ENCODE measurements at places on chromosomes 4 and X.

GRCh38 chr4:138320030-138320429 lies 77.9 kb upstream of the SLC7A11 start:
- no peak for DNase-seq

GRCh38 chrX:10441464-10441863 lies 178.9 kb downstream of the MID1 start:
- no peak for DNase-seq

GRCh38 chr4:122508083-122508482 lies 51.6 kb upstream of the IL2 start:
- no peak for DNase-seq

DNA sequence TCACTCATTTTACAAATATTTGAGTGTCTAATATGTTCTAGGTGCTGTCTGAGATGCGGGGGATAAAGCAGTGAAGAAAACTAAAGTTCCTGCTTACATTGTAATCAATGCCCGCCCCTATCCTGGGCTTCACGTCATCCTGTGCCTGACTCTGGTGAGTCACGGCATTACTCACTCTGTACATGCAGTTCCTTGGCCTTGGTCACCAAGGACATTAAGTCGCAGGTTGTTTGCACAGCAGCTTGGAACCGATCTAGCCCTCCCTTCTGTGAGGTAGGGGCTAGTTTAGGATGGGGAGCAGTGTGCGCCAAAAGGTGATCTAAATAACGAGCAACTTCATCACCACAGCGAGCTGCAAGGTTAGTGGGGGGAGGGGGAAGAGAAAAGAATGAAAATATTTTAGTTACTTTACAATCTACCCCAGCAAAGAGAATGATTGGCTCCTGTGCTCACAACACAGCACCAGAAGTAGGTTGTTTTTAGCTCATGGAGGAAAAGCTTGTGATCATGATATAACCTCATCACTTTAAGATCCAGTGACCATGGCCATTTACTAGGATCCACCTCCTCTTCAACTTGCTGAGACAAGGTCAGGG lies 48.0 kb upstream of the HDAC8 start:
- DNase-seq: no peak

DNA sequence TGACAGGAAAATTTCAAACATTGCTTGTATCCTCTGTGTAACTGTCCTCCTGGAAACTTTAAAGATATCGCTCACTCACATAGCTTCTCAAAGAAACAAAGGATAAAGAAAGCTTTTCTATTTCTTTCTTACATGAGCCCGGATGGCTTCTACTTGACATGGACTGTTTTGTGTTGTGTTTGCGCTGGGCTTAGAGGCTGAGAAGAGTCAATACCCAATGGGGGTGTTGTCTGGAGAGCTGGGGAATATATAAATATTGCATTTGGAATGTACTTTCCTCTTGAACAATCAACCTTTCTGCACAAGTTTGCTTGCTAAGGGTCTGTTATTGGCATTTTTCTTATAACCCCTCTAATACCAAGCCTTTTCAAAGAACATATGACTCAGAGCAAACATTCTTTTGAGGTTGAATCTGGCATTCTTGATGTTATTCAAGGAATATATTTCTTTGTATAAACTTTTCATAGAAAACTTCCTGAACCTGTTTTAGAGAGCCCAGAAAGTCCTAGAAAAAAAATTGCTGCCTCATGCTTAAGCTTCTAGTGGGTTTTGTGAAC lies 331.9 kb downstream of the PACRGL start:
- DNase-seq: no peak

- no peak for DNase-seq
These were observed 161.2 kb upstream of the SPRY1 start for GRCh38 chr4:123235431-123235830.

DNA sequence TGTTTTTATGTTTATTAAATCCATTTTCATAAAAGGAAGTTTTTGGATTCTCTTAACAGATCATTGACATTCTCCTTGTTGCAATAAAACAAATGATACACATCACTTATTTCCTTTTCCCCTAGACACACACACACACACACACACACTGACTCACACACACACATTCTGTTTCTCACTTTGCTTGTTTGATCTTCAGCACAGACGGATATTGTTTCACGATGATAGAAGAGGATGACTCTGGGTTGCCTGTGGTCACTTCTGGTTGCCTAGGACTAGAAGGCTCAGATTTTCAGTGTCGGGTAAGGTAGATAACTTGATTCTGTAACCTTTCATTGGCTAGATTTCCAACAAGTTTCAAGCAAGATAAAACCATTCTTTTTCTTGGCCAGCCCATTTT lies 356.8 kb downstream of the BMPR1B start:
- no peak for DNase-seq

GRCh38 chrX:97842468-97843199 lies 958.9 kb downstream of the RPA4 start:
- no peak for DNase-seq

DNA sequence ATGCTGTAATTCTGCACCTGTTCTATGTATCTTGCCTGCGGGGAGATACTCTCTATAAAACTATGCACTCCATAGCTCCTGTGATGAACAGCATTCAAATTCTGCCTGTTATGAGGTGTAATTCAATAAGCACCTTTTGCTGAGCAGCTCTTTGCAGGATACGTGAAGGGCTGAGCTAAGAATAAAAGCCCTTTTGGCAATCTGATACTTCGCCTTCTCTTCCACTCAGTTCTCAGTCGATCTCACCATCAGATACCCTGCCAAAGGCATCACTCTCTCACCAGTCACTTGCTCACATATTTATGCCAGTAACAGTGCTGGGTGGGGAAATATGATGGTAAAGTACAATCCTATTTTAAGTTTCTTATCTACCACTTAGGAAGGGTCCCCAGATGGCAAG lies 67.2 kb downstream of the RPS3A start:
- DNase-seq: no peak

GRCh38 chr4:53050361-53050774 lies 188.3 kb downstream of the RASL11B start:
- no peak for DNase-seq

- DNase-seq: no peak
These were observed 48.1 kb upstream of the TBL1X start for GRCh38 chrX:9416562-9417348.

DNA sequence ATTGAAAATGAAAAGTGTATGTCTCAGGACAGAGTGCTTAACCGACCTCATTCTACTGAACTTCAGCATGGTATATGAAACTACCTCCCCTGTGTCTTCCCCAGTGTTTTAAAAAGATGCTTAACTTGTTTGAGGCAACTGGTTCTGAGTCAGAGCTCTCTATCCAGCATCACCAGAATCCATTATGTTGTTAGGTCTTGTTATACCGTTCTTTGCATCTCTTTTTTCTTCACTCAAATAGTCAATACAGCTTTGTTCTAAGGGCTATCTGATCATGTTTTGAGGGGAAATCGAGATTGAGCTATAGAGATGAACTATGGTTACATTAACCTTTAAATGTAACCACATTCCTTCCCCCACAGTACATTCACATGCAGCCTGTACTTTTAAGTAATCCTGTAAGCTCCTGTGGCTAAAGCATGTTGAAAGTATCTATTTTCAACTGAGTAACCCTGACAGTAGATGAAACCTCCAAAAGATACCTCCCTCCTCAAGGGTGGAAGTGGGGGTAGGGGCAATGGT lies 514.4 kb downstream of the RPA4 start:
- DNase-seq: no peak

GRCh38 chr4:107115185-107115847 lies 79.2 kb upstream of the DKK2 start:
- DNase-seq: no peak

GRCh38 chr4:127000110-127000509 lies 632.6 kb upstream of the INTU start:
- no peak for DNase-seq

- DNase-seq: no peak
These were observed 313.0 kb upstream of the SLC7A11 start for GRCh38 chr4:138555108-138555507.

DNA sequence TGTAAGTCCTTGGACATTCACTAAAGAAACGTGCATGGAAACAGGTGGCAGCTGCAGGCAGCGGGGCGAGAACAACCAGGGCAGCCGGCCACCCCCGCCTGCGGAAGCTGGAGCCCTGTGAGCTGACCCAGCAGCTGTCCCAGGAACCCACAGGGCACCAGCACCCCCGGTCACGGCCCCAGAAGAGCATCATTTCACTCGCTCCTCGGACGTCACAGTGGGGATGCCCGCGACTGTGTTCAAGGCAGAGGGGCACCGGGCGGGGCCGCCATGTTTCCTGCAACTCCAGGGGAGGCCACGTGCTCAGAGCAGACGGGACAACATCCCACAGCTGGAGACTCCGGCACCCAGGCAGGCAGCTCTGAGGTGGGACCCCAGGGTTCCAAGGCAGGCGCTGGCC lies 45.0 kb upstream of the CPLX1 start:
- DNase-seq: no peak

DNA sequence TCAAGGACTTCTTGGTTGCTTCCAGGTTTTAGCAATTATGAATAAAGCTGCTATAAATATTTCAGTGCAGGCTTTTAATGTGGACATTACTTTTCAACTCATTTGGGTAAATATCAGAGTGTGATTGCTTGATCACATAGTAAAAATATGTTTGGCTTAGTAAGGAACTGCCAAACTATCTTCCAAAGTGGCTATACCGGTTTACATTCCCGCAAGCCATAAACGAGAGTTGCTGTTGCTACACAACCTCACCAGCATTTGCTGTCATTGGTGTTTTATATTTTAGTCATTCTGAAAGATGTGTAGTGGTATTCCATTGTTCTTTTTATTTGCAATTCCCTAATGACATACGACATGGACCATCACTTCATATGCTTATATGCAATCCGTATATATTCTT lies 30.9 kb upstream of the SPOCK3 start:
- DNase-seq: no peak

GRCh38 chr4:29046781-29047180 lies 1673.4 kb upstream of the PCDH7 start:
- DNase-seq: no peak

GRCh38 chr4:14247767-14248166 lies 620.2 kb upstream of the BOD1L1 start:
- DNase-seq: no peak

- peak; percentile 48 for DNase-seq
These were observed 31.6 kb upstream of the IRAK1 start for GRCh38 chrX:154051201-154051810.

- no peak for DNase-seq
These were observed 13.3 kb downstream of the NCAPG start for GRCh38 chr4:17823871-17824669.

GRCh38 chr4:3808597-3808996 lies 42.4 kb downstream of the ADRA2C start:
- no peak for DNase-seq

- no peak for DNase-seq
These were observed 181.4 kb downstream of the RPA4 start for GRCh38 chrX:97065066-97065465.

GRCh38 chrX:23819385-23820234 lies 36.6 kb downstream of the SAT1 start:
- DNase-seq: no peak

- DNase-seq: no peak
These were observed 91.1 kb downstream of the PPP3CA start for GRCh38 chr4:101256222-101256621.

DNA sequence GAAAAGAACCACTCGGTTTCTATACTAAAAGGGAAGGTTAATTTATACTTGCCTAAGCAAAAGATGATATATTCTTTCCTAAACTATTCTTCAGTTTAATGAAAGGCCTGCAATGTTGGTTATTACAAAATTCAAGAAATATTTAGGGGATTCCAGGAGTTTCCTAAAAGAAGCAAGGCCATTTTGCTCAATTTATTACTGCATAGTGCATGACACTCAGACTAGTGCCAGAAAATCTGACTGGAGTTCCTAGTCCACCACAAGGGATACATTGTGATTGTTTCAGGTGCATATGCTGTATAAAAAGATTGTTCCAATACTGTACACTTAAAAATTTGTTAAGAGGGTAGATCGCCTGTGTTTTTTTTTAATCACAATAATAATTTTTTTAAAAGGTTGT lies 78.7 kb downstream of the CAPN6 start:
- DNase-seq: no peak

- DNase-seq: no peak
These were observed 81.2 kb upstream of the TBL1X start for GRCh38 chrX:9383655-9384054.

- DNase-seq: no peak
These were observed 5.3 kb downstream of the YIPF7 start for GRCh38 chr4:44646151-44646550.

DNA sequence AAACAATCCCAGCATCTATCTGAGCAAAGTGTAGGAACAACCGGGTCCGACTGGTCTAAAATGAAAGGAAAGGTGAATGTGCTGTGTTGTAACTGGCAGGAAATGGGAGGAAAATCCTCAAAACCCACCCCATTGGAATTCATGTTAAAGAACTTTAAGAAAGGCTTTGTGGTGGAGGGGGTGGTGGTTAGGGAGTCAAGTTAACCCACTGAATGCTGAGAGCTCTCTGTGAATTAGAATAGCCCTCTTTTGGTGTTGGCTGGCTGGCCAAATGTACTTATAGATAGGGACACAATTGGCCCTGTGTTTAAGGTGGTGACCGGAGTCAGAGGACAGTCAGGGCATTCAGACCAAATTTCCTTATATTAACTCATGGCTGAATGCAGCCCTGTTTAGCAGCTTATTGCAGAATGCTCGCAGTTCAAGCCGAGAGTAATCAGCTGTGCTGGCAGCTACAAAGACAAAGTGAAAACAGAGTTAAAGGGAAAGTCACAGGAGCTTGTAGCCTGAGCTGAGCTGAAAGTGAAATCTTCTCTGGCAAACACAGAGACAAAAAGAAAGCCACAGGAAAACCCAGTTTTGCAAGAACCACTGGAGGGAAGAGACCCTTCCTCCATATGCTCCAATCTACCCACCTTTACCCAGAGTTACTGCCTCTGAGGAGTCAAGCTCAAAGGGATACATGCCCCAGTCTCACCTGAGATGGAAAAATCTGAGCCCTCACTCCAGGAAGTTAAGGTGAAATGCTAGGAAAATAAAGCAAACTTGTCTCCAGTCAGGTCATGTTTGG lies 38.5 kb upstream of the UGT2B7 start:
- no peak for DNase-seq

DNA sequence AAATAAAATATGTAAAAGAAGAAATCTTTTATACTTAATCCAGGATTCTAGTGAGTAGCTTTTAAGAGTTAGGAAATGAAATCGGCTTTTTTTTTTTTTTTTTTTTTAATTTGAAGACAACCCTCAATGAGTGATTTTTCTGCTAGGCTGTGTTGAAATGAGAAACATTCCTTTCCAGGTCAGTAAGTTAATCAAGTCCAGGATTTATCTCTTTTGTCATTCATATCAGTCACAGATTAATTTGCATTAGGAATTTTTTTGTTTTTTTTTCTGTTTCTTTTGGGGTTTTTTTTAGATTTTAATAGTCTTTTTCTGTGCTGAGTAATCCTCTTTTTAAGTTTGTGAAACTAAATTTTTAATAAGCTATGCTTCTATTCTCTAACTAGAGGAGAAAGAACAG lies 448.1 kb downstream of the ADGRL3 start:
- no peak for DNase-seq
